ENCODE measurements at places on chromosomes 13 and 19.

GRCh38 chr19:44792281-44792680 is 14.6 kb downstream of the CBLC start:
- DNase-seq, result no peak

DNA sequence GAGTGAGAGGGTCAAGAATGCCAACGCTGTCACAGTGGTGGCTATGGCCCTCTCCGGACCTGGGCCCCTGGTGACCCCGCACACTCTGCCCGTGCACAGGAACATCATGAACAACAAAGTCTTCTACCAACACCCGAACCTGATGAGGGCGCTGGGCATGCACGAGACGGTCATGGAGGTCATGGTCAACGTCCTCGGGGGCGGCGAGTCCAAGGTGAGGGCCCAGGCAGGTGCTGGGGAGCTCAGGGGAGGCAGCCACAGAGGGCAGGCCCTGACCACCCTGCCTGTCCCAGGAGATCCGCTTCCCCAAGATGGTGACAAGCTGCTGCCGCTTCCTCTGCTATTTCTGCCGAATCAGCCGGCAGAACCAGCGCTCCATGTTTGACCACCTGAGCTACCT is 62.6 kb downstream of the RYR1 start:
- DNase-seq, result no peak

DNA sequence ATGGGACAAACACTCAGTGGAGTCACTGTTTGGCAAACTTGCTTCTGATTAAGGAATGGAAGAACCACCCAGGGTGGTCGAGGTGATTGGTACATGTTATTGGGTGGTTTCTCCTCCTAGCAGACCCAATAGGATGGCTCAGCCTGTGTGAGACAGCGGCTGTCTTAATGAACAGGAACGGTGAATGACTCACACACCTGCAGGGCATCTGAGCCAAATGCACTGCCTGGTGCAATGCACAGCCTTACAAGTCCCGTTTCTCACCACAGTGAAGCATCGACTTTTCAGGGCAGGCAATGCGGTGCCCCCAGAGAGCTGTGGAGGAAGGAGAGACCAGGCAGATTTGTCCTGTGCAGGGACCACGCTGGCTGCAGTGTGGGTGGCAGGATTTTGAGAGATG is 238.5 kb downstream of the FGF9 start:
- DNase-seq, result no peak

GRCh38 chr13:41835871-41836270 is 125.0 kb downstream of the VWA8 start:
- no peak for DNase-seq

- DNase-seq, result no peak
Observed at GRCh38 chr19:1170938-1171754, 2.9 kb downstream of the SBNO2 start.

GRCh38 chr13:38385153-38385891 is 35.7 kb downstream of the UFM1 start:
- DNase-seq, result no peak

DNA sequence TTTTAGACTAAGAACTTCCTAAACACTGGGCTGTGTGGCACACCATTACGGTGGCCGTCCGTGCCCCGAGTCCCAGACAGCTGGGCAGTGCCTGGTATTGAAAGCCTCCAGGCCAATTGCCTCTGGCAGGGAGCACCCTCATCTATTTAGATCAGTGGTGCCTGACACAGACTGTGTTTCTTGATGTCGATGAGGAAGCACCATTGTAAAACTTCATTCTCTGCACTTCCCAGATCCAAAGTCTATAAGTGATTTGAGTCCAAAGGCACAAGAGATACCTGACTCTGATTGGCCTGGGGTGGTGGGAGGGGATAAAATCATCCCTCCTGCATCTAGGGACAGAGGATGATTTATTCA is 8.5 kb upstream of the STK24 start:
- no peak for DNase-seq

DNA sequence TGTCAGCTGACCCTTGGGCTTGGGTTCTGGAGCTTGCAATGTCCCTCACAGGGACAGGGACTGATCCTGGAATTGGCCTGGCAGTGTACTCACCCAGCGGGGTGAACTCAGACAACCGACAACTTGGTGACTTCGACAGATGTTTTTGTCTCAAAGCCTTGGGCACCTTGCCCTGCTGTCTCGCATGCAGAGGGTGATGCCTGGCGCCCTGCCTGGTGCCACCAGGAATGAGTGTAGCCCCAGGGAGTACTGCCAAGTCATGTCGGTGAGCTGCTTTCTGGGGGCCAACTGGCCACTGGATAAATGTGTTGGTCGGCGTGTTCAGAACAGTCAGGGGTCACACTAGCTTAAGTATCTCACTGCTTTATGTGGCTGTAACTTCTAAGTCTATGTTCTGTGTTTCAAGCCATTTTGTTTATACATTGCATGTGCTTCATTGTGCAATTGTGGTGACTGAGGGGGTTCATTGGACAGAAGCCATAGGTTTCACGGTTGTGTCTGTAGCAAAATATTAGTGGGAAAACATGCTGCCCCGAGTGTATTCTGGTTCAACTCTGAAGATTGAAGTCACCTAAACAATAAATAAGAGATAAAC is 96.3 kb upstream of the TNFSF11 start:
- no peak for DNase-seq

GRCh38 chr19:16527971-16528521 is 14.2 kb downstream of the CHERP start:
- DNase-seq, result peak; percentile 15

DNA sequence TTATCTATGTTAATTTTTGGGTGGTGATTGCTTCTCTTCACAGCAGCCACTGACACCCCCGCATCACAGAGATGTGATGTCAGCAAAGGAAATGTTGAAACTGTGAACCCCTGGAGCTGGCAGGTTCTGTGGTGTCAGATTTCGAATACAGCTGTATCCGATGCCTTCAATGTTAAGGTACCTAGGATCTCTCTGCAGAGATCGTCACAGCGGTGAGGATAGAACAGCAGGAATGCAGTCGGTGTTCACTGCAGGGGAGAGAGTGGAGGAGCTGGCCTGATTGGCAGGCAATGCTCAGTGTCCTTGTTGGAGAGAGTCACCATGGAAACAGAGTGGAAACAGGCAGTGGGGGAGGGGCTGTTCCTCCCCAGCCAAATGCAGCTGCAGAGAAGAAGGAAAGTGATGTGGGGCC is 79.5 kb upstream of the ZNF835 start:
- DNase-seq, result no peak

GRCh38 chr13:74273581-74273980 is 139.4 kb upstream of the KLF12 start:
- no peak for DNase-seq

- DNase-seq, result no peak
Observed at GRCh38 chr19:5719274-5719960, 529 bp downstream of the LONP1 start.

GRCh38 chr19:1942934-1943555 is 2.1 kb downstream of the CSNK1G2 start:
- no peak for DNase-seq

DNA sequence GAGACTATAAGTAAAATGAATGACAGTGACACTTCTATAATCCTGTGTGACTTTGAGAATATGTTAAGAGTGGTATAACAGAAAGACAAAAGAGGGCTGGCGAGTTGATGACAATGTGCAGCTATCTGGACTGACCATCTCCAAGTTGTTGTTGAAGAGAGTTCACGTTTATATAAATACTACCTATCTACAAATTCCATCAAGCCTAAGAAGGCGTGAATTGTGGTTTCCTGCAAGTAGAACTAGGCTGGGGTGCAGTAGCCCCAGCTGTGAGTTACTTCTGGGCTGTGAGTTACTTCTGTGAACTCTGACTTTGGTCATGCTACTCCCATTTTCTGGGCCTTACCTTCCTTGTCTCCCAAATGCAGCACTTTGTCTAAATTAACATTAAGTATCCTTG is 561.0 kb downstream of the TBC1D4 start:
- no peak for DNase-seq

GRCh38 chr13:110371550-110372465 is 64.7 kb downstream of the COL4A2 start:
- DNase-seq, result no peak

DNA sequence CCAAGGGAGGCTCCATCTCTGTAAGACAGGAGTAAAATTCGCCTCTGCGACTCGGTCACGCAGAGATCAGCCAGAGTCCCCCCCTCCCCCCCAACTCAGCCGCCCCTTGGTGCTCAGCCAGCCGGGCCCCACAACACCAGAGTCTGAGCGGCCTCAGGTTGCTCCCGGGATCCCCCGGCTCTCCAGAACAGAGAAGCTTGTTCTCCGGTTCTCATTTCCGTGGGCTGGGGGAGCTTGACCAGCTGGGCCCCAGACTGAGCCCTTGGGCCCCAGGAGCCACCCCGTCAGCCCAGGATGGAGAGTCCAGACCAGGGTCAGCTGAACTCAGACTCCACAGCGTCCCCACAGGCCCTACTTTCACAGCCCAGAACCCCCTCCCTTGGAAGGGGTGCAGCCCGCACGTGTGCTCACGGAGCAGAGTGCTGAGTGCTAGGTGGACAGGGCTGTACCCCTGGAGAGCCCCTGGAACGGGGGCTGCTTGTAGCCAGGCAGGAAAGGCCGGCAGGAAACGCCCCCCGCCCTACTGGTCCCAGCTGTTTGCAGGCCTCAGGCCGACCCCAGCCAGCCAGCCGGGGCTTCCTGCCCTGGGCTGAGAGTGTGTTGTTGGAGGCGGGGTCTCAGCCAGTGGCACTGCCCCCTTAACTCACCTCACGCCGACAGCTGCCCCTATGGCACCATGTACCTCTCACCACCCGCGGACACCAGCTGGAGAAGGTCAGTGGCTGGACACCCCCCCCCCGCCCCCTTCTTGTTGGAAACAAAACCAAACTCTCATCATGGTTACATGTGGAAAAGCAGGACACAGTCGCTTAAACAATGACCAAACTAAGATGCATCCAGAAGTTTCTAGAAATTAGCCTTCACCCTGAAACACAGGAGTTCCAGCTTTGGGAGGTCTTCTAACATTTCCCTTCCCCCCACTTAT is 44.4 kb downstream of the COMP start:
- DNase-seq, result no peak

GRCh38 chr13:43880214-43880855 is 631 bp downstream of the LACC1 start:
- no peak for DNase-seq

DNA sequence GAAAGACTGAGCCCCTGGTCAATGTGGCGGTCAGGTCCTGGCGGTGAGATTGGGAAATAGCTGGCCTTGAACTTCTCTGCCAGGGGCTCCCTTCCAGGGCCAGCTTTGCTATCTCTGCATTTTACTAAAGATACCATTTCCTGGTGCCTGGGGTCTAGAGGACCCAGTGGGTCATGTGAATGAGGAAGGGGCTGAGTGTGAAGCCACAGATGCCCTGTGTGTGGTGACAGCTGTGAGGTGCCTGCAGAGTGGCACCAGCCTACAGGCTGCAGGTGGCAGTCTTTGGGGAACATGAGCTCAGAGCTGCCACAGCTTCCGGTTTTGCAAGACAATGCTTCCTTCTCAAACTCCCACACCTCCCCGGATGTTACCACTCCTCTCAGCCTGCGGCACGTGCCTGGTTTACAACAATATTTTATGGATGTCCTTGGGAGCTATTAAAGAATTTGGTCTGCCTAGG is 5.2 kb upstream of the MLNR start:
- no peak for DNase-seq

DNA sequence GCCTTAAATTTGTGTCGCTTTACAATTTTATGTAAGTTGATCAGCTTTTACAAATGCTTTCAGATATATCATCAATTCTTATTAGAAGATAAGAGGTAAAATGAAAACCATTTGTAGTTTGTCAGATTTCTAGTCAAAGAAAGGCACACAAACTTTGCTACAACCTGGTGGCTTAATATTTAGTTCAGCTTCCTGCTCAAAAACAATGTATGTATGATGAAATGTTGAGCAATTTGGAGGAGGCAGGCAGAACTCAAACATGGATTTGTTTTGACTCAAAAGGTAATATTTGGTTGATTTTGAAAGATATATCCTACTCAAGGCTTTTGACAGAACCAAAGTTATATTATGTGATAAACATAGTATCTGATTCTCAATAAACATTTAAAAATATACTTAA is 24.2 kb downstream of the NEK5 start:
- DNase-seq, result no peak

- no peak for DNase-seq
Observed at GRCh38 chr13:20997301-20998161, 63.9 kb downstream of the LATS2 start.

DNA sequence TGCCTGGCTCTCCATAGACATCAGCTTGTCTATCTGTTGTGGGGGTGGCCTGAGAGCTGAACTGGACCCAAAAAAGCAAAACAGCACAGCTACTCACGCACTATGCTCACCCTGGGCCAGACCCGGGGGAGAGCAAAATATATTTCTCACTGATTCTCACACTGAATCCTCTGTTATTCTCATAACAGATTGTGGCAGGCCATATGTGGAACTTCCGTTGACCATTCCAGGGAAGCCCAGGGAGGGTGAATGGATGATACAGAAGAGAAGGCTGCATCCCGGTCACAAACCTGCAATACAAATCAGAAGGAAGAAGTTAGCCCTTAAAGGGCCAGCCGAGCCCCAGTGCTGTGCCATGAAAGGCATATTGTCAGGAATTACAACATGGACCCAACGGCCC is 362.5 kb downstream of the ZNF536 start:
- DNase-seq, result no peak

- no peak for DNase-seq
Observed at GRCh38 chr13:80133631-80134261, 207.2 kb downstream of the SPRY2 start.

GRCh38 chr19:2962018-2962670 is 15.2 kb upstream of the TLE6 start:
- no peak for DNase-seq

GRCh38 chr13:46119883-46120614 is 15.2 kb upstream of the CPB2 start:
- no peak for DNase-seq

GRCh38 chr19:1401138-1401888 is at the start of gene GAMT:
Gene GAMT, minus strand, starts transcription at chr19:1401542. Its CDS starts 66 bp downstream, at chr19:1401476.
- peak; percentile 33 for DNase-seq

DNA sequence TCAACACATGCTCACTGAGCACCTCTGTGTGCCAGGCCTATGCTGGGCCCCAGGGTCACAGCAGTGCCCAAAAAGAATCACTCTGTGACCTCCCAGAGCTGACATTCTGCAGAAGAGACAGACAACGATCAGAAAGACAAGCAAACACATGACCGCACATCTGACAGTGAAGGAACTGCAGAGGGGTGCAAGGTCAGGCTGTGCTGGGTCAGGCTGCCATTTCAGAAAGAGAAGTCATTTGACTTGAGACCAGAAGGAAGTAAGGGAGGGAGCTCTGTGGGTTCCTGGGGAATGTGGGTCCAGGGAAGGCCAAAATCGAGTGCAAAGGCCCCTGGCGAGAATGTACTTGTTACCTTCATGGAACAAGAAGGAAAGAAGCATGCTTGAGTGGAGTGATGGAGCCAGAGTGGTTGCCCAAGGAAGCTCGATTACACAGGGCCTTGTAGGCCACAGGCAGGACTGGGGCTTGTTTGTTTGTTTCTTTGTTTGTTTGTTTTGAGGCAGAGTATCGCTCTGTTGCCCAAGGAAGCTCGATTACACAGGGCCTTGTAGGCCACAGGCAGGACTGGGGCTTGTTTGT is 11.4 kb upstream of the CD22 start:
- DNase-seq, result no peak

- no peak for DNase-seq
Observed at GRCh38 chr13:75968103-75968838, 332.1 kb downstream of the LMO7 start.
